AG09309 (cell line): ENCODE measurements at places on chromosomes 6 and 20.
A peak's percentile ranks its signal among the peaks of the same experiment; 100 is the strongest.

DNA sequence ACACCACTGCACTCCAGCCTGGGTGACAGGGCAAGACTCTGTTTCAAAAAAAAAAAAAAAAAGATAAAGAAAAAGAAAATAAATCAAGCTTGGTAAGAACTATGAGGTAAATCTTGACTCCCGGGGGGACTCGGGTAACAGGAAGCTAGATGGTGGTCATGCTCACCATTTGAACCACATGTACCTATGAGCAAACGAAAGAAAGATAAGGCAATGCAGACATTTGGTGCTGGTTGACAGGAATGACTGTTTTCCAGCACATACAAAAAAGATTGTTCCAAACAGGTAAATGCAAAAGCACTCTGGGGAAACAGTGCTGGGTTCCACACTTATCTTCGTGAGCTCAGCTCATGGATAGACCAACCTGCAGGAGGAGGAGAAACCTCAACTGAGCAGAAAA is 22.8 kb upstream of the PTPN1 start:
- DNase-seq = no peak

GRCh38 chr6:145670311-145670710 is 65.0 kb downstream of the EPM2A start:
- no peak for DNase-seq

- DNase-seq = no peak
These were observed 34.8 kb upstream of the RUNX2 start for GRCh38 chr6:45293306-45293705.

DNA sequence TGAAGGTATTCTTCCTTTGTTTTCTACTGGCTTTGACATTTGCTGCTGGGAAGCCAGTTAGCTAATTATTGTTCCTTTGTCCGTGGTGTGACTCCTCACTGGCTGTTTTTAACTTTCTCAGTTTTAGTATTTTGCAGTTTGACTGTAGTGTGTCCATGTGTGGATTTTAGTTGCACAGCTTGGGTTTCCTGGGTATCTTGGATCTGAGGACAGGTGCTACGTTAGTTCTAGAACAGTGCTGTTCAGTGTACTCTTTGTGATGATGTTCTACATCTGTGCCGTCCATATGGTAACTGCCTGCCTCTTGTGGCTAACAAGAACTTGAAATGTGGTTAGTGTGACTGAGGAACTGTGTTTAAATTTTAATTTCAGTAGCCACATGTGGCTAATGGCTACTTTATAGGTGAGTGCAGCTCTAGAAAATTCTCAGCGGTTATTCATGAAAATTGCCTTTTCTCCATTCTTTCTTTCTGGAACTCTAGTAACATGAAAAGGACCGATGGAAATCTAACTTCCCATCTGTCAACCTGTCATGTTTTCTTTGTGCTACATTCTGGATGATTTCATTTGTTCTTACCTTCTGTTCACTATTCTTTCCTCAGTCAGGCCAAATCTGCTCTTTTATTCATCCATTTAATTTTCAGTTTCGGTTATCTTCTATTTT is 7.4 kb downstream of the SNX9 start:
- no peak for DNase-seq

DNA sequence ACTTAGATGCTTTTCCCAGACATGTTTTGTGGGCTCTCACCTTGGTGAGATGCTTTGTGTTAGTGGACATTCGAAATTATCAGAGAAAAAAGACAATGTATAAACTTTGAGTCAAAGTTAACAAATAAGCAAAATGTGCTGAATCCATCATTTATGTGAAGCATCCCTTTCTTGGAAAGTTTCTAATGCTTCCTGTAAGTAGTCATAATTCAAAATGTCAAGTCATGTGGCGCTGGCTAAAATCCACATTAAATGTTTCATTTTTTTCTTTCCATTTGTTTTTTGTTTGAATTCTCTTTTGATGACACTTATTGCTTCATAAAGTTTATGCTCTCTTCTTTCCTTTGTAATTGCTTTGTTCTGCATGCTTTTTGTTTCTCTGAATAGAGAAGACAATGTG is 107.2 kb upstream of the CENPW start:
- no peak for DNase-seq

DNA sequence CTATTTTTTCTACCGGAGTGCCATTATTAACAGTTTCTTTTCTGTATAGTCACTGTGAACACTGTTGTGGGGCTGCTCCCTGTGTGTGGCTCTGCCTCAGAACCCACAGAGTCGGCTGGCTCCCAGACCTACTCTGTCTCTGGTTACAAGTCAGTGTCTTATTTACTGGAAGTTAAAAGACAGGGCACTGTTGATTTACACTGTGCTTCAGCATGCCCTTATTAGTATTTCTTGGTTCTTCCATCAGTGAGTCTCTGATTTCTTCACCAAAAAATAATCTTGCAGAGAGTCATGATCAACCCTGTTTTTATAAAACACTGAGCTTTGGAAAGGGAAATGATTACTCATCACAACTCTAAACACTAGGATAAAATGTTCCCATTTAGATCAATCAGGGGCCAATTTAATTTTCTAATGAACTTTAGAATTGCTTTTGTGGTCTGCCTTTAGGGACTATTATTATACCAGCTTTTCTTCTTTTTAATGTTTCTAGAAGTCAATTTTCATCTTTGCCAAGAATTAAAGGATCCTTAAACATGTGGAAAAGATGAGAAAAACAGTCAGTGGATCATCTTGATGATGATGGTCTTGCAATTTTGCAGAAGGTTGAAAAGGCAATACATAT is 92.6 kb downstream of the UTRN start:
- peak; percentile 60 for DNase-seq

GRCh38 chr6:53741034-53741823 is 53.6 kb upstream of the LRRC1 start:
- no peak for DNase-seq

DNA sequence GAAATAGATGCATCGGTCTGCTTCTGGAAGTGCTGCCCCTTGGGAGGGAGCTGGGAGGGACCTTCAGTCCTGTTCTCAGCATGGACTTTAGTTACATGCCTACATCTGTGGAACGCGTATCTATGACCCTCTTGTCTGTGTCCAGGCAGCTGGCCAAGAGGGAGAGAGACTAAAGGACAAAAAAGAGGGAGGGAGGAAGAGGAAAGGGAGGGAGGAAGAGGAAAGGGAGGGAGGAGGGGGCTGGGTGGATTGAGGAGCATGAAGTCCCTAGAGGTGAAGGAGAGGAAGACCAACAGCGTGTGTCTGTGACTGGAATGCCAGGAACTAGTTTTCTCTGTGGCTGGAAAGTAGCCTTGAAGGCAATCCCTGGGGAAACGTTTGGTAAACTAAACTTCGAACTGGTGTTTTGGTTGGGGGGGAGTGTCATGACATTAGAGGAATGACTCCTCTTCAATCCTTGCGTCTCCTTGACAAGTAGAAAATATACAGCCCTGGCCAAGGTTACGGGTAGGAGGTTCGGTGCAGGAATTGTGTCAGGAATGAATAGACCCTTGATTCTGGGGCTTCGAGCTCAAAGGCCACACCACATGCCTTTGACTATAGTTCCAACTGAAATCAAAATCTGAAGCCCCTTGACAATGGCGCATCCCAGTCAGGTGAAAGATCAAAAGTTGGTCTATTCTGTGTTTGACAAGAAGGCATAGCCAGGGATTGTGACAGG is 52.0 kb upstream of the PLEKHG1 start:
- DNase-seq = no peak

DNA sequence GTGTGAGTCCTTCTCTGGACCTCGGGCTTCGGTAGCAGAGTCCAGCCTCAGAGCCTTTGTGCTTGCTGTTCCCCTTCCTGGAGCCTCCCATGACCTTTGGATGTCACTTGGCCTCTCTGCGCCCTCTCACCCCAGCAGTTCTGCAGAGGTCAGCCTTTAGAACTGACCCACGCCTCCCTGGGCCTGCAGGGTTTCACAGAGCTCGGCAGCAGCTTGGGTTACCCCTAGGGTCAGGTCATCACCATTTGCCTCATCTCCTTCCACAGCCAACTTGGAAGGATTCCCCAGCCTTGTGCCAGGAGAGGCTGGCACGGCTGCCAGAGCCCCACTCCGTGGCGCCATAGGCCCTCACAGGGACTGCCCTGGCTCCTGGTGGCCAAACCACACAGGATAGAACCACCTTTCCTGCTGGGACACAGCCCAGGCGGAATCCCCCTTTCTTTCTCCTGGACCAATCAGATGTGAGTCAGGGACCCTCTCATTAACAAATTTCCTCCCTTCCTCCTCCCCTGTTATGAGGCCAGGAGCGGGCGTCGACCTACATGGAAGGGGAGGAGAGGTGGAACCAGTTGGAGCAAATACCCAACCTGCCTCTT is 13.9 kb upstream of the SIRPA start:
- no peak for DNase-seq

- no peak for DNase-seq
These were observed 117.2 kb downstream of the BACH2 start for GRCh38 chr6:90179190-90180169.

DNA sequence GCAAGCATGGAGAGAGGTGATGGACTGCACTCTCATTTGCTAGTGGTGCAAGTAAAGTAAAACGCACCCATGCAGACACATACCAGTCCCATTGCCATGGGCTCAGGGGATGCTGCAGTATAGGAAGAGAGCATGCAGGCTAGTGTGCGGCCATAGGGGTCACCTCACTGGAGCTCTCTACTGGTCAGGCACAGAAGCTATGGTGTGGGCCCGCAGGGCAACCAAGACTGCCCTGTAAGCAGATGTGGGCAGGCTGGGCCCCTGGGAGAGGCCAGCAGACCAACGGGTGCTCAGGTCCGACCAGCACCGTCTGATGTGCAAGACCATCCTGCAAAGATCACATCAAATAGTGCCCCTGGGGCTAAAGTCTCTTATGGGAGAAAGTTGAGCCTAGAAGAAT is 290.7 kb downstream of the HTR1B start:
- DNase-seq = no peak

- no peak for DNase-seq
These were observed 123.0 kb downstream of the SASH1 start for GRCh38 chr6:148465670-148466069.

- DNase-seq = no peak
These were observed 138.6 kb downstream of the CEBPB start for GRCh38 chr20:50328996-50329898.

GRCh38 chr20:63442100-63442493 is 30.4 kb downstream of the KCNQ2 start:
- no peak for DNase-seq

DNA sequence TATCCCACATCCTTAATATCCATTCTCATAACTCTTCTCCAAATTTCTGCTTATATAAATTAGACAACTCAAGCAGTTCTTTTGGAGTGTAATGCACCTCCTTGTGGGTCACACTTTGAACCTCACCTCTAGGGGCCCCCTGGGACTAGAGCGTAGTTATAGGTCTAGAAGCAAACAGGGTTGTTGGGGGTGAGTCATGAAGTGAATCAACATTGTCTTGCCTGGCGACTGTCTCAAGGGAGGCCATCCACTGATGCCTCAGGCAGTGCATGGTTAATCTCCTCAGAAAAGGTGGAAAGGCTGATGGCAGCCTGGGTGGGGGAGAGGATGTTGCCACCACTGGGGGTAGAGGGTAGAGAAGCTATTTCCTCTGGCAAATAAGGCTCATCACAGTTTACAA is 129.1 kb downstream of the TNFRSF21 start:
- no peak for DNase-seq

GRCh38 chr6:170132011-170132521 is 158.8 kb downstream of the DLL1 start:
- no peak for DNase-seq

DNA sequence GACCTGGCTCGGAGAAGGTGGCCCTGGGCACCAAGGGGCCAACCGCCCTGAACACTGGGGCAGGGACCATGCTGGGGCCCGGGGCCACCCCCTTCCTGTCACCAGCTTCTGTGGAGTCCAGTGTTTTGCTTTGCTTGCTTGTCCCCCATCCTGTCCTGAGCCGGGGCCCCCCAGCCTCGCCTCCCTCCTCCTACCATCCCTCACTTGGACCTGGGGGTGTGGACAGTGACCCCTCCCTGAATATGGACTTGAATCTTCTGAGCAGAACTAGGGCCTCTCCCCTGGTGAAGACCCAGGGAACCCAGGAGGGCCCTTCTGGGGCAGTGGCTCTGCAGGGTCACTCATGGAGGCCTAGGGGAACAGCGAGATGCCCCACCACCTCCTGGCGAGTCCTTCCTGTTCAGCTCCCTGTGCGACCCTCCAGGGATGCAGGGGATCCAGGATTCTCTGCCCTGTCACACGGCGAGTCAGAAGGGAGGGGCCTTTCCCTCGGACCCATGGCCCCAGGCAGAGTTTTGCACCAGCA is 41.6 kb downstream of the VSTM2L start:
- no peak for DNase-seq

- DNase-seq = peak; percentile 43
These were observed 5.8 kb upstream of the USP45 start for GRCh38 chr6:99520855-99521632.

GRCh38 chr6:140183881-140184280 is 809.4 kb upstream of the CITED2 start:
- peak; percentile 86 for DNase-seq

DNA sequence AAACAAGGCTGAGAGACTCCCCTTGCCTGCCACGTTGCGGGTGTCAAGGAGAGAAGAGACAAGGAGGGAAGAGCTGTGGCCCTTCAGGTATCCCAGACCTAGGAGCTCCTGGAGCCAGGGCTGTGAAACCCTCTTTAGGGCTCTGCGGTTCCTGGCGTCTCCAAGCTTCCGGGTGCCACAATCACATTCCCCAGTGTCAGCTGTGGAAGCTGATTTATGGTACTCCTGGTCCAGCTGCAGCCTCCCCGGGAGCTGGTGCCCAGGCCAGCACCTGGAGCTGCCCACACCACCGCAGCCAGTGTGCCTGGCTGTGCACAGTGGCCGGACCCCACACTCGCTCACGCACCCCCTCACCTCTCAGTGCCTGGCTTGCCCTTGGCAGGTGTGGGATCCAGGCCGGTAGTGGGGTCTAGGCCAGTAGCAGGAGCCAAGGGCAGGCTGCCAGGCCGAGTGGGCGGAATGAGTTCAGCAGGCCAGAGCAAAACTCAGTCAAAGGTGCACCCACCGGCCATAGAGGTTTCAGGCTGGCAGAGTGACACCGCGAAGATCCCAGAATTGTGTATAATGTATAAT is 58.9 kb upstream of the L3MBTL3 start:
- DNase-seq = no peak

DNA sequence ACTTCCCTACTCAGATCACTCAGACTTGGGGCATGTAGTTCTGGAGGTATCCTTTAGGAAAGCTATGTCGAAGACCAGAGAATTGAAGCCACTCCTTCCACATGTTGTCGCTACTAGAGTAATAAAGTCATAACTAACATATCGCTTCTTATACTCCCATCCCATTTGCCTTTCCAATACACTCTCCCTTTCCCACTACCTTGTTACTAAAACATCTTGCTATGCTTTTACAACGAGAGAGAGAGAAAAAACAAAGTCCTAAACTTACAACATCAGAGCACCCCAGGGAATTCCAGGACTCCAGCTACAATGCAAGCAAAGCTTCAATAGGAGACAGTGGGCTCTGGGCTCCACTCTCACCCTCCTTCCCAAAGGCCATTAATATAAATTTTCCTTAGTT is 5.1 kb upstream of the LAMP5 start:
- no peak for DNase-seq

- no peak for DNase-seq
These were observed 121.2 kb upstream of the AKAP12 start for GRCh38 chr6:151118461-151119123.
